ENCODE measurements at places on chromosomes 12 and 14. TPM values are rescaled to one million over a fixed set of nuclear protein-coding genes. Genes with fewer than 3 reads are reported as not detected.

SLC10A1 gene
- not detected for total RNA-seq

SERPINA3 gene
- total RNA-seq: 4.7 TPM

NUAK1 gene
- 15.6 TPM for total RNA-seq

FGF23 gene
- total RNA-seq: not detected

KIF5A gene
- 0.51 TPM for total RNA-seq

CLEC9A gene
- total RNA-seq: not detected
